ENCODE measurements at places on chromosomes 13 and 19.
A peak's percentile ranks its signal among the peaks of the same experiment; 100 is the strongest.

DNA sequence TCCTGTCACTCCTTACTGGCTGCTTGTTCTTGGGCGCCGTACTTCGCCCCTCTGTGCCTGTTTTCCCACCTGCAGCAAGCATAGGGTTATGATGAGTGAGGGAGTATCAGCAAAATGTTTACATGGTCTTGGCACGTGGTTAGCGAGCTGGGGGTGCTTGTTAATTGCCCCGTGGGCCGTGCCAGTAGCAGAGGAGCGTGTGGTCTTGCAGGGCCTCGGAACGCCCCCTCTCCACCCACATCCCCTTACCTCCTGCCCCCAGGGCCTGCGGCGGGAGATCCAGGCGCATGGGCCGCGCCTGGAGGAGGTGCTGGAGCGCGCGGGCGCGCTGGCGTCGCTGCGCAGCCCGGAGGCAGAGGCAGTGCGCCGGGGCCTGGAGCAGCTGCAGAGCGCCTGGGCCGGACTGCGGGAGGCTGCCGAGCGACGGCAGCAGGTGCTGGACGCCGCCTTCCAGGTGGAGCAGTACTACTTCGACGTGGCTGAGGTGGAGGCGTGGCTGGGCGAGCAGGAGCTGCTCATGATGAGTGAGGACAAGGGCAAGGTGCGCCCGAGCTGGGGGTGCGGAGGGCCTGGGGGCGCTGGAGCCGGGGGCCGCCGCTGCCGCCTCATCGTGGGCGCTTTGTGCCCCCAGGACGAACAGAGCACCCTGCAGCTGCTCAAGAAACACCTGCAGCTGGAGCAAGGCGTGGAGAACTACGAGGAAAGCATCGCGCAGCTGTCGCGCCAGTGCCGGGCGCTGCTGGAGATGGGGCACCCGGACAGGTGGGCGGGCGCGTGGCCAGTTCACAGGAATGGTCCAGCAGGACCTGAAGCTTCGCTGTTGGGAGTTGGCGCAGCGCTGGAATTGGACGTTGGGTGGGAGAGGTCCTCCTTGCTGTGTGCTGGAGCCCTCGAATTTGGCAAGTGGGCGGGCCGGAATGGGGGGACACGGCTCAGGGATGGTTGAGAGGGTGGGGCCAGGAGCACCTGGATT lies 22.5 kb upstream of the SHKBP1 start:
- no peak for DNase-seq

GRCh38 chr19:32387701-32388392 lies 17.7 kb upstream of the DPY19L3 start:
- DNase-seq, result no peak

DNA sequence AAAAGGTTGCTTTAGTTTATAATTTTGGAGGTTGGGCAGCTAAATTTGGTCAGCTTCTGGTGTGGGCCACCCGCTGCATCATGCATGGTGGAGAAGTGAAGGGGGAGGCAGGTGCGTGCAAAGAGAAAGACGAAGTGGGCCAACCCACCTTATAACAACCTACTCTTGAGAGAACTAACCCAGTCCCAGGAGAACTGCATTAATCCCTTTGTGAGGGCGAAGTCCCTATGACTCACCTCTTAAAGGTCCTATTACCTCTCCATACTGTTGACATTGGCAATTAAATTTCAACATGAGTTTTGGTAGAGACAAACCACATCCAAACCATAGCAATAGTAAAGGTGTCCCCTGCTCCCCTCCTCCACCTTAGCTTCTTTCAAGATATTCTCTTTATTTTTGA lies 7.7 kb upstream of the FGF9 start:
- DNase-seq, result no peak

DNA sequence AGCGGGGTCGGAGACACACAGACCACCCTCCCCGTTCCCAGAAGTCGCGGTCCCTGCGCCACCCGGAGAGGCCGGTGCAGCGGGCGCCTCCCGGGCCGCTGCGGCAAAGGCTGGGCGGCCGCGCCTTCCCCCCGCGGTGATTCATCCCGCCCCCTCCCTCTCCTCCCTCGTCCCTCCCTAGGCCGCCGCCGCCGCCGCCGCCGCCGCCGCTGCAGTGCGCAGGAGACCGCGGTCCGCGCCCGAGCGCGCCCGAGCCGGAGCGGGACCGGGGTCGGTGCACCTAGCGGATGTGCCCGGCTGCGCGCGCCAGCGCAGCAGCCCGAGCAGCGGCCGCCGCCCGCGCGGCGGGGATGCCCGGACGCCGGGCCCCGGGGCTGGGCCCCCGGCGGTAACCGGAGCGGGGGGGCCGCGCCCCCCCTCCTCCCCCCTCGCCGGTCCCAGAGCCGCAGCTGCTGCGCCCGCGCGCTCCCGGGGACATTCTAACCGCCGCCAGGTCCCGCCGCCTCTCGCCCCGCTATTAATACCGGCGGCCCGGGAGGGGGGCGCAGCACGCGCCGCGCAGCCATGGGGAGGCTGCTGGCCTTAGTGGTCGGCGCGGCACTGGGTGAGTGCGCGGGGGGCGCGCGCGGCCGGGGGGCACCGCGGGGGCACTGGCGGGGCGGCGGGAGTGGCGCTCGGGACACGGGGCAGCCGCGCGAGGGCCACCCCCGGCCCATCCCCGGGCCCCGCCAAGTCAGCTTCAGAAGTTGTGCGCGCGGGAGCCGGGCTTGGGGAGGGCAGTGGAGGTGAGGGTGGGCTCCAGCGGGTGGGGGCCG lies at the start of gene SCN1B:
Gene SCN1B (plus strand): TSS at position 214 of the 815 bp plus-strand sequence. CDS start 351 bp downstream, at position 565.
- peak; percentile 42 for DNase-seq

DNA sequence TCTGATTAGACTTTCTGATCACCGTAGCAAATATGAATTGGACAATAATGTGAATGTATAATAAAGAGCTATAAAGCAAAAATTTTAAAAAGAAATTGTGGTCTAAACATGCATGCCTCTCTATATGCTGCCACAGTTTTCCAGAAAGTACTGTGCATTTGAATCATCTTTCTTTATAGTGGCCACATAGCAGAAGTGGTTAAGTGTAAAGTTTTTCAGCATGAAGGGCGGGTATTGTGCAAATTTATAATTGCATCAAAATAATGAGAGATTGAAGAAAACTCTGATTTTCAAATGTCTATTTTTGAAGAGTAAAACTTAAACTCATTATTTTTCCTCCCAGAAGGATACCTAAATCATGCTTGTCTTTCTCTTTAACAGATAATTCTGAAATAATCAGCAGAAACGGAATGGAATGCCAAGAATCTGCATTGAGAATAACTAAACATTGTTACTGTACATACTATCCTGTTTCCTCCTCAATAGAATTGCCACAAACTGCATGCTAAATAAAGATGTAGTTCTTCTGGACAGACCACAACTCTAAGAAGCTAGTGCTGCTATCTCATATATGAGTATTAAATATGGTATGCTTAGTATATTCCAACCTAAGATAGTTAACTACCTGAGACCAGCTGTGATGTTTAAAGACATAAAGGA lies 42.9 kb upstream of the RAP2A start:
- DNase-seq, result no peak

Data from stimulated activated CD4-positive, alpha-beta T cell treated with anti-CD3 and anti-CD28 coated beads, Interleukin-1b, Interleukin-23, amount 100 ng/mL, for 1 hour (primary cell).